ENCODE measurements at places on chromosomes 2 and 18.

DNA sequence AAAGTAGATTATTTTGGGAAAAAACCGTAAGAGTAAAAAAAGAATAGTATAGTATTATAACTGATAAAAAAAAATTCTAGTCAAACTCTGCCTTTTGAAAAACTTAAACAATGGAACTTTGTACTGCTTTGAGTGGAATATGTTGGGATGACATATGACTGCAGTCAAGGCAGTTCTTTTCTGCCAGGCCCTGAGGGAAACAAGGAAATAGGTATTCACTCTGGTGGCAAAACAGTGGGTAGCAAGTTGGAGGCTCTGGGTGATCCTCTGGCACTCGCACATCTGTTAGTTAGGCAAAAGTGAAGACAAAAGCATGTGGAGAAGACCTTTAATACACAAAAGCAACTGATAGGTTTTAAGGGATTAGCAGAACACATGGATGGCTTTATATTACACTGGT, 102.2 kb downstream of the ARHGEF33 start:
- no peak for DNase-seq

GRCh38 chr2:135898234-135898786, 22.1 kb upstream of the MCM6 start:
- no peak for DNase-seq

DNA sequence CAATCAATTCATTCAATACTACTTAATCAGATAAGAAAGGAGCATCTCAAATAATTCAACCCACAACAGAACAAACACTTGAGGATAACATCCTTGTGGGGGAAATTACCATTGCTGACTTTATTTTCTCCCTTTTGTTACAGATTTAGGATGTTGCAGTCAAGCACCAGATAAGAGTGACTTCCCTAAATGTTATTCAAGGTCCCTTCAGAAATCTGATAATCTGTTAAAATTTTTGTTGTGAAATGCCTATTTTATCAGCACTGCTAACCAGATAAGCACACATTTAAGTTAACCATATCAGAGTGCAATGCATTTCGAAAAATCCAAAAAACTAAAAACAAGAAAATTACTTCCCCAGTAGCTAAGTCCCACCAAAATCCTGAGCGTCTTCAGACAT, 33.5 kb downstream of the SUMO1 start:
- DNase-seq, result no peak

DNA sequence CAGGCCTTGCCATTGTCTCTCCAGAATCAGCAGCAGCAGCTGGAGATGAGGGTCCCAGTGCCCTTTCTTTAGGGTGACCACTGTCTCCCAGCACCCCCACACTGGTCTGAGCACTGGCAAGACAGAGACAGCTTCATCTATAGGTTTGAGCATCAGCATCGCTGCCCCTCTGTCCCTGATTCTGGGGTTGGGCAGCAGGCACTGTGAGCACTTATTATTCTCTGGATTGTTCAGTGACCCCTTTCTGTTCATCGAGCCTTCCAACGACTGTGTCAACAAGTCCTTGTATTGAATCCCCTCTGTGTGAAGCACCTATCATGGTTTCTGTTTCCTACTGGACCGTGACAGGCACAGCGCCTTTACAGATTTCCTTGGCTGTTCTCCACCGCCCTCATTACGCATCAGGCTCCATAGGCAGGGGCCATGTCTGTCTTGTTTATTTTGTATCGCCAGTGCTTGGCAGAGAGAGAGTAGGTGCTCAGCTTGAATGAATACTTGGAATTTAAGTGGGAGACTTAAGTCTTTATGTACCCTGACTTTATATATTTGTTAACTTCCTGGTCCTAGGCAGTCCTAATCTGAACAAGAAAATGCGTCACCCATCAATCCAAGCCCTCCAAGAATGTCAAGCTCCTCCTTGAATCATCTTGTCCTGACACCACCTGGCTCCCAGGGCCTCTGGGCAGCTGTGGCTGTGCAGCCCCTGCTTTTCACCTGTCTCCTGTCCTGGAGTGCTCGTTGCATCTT, 11.4 kb downstream of the MALL start:
- peak; percentile 32 for DNase-seq

DNA sequence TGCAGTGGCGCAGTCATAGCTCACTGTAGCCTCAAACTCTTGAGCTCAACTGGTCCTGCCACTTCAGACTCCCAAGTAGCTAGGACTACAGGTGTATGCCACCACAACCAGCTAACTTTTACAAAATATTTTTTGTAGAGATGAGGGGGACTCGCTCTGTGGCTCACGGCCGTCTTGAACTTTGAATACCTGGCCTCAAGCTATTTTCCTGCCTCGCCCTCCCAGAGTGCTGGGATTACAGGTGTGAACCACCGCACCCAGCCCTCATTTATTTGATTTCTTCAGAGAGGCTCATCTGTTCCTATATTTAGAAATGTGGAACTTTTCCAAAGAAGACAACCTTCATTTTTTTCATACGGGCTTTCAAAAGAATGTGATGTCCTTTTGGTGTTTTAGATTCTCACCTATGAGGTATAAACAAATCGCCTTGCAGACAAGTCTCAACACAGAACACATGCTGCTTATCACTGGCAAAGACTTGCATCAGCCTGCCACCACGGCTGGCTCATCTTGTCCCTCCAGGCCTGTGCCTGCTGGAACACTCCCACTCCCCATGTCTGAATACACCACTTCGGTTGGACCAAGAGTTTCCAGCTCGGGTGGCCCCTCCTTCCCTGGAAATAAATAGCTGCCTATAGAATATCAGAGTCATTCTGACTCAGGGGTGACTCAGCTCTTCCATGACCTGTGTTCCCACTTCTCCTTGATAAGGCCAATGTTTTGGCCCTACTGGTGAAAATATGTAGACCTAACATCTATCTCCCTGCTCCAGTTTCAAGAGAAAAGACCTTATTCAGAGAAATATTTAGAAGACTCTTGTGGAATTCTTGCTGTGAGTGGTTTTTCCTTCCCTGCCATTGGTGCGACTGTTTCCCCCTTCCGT, 202.6 kb downstream of the TGIF1 start:
- DNase-seq, result peak; percentile 98

DNA sequence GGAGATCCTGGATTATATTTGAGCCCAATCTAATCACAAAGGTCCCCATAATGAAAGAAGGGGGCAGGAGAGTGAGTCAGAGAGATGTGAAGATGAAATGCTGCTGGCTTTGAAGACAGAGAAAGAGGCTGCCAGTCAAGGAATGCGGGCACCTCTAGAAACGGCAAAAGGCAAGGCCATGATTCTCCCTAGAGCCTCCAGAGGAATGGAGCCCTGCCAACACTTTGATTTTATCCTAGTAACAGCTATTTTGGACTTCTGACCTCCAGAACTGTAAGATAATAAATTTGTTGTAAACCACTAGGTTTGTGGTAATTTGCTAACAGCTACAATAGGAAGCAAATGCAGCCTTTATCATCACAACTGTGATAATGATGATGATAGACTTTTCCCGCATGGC, 32.9 kb downstream of the LBH start:
- DNase-seq, result no peak

- DNase-seq, result no peak
Measured at GRCh38 chr2:31234683-31235503, 941 bp downstream of the EHD3 start.

DNA sequence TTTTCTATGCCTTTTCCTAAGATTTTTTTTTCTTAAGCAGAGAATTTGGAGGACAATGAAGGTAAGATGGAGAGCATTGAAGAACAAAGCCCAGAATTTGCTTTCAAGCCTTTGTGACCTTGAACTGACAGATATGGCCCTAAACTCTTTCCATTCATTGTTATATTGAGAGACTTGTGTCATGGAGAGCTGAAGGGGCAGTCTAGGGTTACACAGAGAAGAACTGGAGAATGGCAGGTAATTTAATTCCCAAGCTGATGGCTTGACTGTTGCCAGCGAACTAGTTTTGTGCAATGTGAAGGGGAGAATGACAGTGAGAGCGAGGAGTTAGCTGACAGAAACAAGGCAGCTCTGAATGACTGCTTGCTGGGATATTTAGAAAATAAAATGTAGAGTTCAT, 1344.2 kb downstream of the LRP1B start:
- DNase-seq, result no peak

DNA sequence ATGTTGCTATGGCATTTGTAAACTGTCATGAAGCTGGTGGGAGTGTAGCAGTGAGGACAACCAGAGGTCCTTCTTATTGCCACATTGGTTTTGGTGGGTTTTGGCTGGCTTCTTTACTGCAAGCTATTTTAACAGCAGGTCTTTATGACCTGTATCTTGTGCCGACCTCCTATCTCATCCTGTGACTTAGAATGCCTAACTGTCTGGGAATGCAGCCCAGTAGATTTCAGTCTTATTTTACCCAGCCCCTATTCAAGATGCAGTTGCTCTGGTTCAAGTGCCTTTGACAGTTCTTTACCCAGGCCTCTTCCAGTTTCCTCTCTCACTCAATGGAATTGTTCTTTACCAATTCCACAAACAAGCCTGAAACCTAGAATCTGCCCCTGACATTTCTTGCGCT, 145.1 kb downstream of the KCNE4 start:
- DNase-seq, result peak; percentile 3

DNA sequence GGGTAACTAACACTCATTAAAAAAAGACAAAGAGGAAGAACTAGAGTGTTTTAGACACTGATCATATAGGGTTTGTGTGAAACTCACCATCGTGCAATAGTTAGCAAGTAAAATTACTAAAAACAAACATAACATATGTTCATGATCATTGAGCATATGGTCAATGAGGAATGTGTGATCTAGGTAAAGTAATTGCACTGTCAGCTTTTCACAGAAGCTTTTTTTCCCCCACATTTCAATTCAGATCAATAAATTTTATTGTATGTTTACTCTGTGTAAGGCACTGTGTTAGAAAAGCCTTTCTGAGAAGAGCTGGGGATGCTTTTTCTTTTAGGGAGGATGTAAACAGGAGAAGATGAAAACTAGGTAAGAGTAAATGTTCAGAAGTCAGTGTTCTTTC, 348.2 kb downstream of the LRP1B start:
- DNase-seq, result no peak

All from iris pigment epithelial cell (primary cell).